ENCODE measurements at places on chromosomes 4 and X.

DNA sequence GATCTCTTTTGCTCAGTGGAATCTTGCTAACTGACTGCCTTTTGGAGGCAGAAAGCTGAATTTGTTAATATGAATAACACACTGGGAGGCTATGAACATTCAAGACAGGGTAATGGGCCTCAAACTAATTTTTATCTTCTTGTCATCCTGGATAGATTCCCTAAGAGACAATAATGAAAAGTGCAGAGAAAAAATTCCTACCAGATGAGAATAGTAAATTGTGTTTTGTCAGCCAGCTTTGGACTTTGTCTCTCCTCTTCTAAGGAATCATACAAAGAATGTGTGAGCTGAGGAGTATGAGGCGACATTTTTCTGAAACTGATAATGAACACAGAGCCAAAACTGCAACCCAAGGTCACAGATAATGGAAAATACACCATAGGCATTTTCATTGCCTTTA, 649.3 kb downstream of the IQCM start:
- DNase-seq, result no peak

- DNase-seq, result no peak
Observed at GRCh38 chr4:141645611-141646340, 9.4 kb downstream of the IL15 start.

DNA sequence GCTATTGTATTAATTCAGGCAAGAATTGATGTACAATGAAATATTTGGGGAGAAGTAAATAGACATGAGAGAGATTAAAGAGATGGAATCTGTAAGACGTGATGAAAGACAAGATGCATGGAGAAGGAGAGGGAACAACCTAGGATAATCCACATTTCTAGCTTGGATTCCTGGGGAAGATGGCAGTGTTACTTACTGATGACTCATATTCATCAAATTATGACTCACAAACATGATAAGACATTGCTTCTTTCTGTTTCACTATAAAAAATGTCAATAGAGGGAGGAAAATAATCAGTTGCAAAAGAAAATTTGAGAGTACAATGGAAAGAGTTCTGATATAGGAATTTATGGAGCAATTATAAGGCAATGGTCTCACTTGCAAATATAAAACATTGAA, 104.1 kb upstream of the BMP3 start:
- DNase-seq, result no peak

DNA sequence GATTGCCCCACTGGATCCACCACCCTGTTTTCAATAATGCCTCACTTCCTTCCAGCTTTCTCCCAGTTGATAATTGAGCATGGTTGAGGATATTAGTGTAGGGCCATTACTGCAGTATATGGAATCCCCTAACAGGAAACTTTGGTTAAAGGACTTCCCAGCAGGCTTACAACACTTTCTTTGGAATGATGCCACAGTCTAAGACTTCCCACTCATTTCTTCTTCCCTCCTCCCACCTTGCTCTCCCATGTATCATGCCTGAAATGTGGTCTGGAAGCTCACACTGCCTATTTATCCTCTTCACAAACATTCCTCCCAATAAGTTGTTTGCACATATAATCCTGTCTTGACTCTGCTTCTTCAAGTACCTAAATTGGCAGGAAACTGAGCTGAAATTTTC, 863.3 kb downstream of the CENPC start:
- no peak for DNase-seq

DNA sequence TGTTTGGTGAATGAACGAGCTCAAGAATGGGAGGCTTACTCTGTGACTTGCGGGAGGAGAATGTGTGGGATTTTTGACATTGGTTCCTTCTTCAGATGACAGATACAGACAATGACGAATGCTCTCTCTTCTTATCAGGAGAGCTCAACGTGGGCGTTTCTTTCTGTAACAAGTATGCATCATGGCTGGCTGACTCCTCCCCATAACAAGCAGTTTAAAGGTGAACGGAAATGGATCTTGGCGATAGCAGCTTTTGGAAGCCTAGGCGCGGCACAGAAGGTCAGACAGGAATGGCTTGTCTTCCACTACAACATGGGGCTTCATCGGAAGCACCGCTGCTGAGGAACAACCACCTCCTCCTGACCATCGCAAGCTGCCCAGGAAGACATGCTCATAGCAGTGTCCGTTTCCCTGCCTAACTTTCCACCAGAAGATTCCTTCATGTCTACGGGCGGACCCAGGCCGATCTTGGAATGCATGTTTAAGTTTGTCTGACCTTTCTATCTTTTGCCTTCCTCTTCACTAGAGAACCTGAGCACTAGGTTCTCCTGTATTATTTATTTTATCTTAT, 18.3 kb upstream of the ACSL1 start:
- DNase-seq, result no peak

DNA sequence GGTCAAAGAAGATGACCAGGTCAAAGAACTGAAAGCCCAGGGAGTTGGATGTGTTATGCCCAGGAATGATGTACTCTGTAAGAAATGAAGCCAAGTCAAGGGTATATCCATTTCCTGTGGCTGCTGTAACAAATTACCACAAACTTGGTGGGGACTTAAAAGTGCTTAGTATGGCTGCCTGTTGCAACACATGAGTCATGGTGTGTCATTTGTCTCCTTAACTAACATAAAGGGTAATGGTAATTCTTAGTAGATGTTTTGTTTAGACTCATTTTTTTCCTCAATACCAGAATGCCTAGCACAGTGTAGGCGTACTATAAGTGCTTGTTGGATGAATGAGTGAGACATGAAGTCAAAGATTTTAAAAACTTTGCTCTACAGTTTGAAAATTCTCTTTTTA, 45.7 kb downstream of the SYTL5 start:
- no peak for DNase-seq

DNA sequence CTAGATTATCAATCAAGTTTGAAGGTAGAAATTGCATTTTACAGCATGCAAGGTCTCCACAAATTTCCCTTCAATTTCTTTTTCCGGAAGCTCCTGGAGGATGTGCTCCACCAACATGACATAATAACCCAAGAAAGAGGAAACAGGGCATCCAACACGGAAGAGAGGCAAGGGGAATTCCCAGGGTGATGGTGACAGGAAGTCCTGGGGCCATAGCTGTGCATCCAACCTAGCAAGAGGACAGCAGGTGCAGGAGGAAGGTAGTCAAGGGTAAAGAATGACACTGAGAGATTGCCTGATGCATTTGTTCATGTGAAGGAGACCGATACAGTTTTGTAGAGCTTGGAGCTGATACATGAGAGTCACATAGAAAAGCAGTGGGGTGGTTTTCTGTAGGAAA, 115.7 kb upstream of the LSM6 start:
- DNase-seq, result no peak

- DNase-seq, result no peak
Observed at GRCh38 chr4:157372567-157372966, 152.0 kb downstream of the GRIA2 start.

DNA sequence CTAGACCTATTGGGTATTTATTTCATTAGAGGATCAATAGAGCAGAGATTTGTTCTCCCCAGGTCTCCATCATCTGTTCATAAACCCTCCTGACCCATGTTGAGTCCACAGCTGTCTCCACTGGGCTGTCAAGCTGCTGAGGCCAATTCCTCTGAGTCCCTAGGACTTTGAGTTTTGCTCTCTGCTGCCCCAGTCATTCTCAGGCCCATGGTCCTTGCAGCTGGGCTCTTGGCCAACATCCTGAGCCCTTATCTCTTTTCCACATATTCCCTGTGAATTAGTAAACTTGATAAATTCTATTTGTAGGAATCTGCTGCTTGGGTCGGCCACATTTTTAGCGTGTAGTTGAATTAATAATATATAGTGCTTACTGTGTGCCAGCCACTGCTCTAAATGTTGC, 41.9 kb downstream of the FHL1 start:
- DNase-seq, result no peak

- no peak for DNase-seq
Observed at GRCh38 chr4:121421594-121421993, 40.8 kb upstream of the QRFPR start.

DNA sequence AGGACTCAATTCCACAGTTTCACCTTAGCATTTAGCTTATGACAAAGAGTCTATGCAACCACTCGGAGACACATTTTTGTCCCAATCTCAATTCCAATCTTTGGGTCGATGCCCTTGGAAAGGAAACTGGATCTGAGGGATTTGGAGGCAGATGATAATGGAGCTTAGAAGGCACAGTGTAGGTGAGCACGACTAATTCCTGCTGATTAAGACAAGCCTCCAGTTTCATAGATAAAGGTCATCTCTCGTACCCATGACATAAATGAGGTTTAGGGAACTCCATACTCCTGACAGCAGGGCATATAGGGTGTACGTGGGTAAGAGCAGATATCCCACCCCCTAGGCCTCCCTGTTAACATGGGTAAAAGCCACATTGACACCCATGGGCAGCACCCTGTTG, 24.4 kb upstream of the ZNF718 start:
- no peak for DNase-seq

DNA sequence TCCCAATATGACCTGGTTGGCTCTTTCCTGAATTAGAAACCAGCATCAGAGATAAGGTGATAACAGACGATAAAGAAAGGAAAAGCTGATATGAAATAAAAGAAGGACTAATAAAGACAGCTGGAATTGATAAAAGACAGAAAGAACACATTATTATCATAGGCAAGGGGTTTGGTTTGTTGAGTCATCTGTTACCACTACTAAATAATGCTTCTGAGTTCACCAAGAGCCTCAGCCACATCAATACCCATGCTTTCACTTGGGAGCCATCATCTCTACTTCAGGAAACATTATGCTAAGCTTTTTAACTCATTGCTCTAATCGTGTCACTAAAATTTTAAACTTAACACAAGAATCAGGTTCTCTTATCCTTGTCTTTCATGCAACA, 27.6 kb downstream of the ANXA5 start:
- no peak for DNase-seq

DNA sequence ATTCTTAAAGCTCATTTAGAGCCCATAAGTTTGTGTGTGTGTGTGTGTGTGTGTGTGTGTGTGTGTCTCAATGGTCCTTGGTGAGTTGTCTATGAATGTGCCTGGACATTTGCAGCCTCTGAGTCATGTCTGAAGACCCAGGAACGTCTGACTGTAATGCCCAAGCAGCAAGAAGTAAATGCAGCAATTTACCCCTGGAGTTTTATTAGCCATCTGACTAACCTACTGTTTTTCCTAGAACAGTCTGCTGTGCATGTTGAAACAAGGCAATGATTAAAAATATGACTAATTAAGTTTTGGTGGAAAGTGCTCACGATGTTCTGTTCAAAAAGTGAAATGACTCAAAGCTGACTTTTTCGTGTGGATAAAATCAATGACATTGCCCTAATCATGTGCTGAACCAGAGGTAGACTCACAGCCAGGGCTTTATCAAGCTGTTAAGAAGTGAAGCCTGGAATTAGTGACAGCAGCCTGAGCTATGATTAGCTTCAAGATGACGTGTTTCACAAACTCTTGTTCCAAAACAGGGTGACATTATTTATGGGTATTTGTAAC, 201.6 kb downstream of the CPE start:
- DNase-seq, result no peak

GRCh38 chr4:47505666-47506065, 20.6 kb downstream of the ATP10D start:
- no peak for DNase-seq

GRCh38 chr4:67580577-67580976, 22.1 kb downstream of the STAP1 start:
- DNase-seq, result no peak

- no peak for DNase-seq
Observed at GRCh38 chr4:7237873-7238272, 45.5 kb downstream of the SORCS2 start.

GRCh38 chr4:38004062-38004461, 43.9 kb downstream of the PTTG2 start:
- DNase-seq, result no peak

DNA sequence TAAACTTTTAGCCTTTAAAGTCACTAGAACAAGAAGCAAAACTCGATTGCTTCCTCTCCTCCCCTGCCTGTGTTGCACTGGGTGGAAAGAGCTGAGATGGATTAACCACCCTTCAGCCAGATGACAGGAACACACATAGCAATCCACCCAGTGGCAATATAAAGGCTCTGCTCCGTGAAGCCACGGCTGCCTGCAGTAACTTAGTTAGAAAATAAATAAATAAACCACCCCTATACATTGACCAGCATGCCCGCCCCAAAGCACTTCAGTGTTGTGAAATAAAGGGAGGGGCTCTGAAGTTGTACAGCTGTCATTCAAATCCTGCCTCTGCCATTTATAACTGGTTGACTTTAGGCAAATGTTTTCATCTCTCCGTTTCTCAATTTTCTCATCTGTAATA, 217.1 kb upstream of the LDB2 start:
- DNase-seq, result no peak

GRCh38 chrX:17521871-17522693, 147.1 kb downstream of the NHS start:
- DNase-seq, result no peak

DNA sequence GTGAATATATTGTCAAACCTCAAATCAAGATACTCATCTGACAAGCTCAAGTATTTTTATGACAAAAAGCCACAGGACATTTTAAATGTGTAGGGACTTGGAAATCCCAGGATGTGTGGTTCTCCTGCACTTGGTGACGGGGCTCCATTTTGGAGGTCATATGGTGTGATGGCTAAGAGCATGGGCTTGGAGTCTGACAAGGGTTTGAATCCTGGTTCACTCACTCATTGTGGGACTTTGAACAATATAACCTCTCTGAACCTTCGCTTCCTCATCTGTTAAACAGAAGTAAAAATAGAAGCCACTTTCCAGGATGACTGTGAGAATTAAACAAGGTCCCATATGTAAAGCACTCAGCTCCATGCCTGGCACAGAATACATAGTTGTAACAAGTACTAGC, 99.6 kb downstream of the SMIM20 start:
- DNase-seq, result no peak

DNA sequence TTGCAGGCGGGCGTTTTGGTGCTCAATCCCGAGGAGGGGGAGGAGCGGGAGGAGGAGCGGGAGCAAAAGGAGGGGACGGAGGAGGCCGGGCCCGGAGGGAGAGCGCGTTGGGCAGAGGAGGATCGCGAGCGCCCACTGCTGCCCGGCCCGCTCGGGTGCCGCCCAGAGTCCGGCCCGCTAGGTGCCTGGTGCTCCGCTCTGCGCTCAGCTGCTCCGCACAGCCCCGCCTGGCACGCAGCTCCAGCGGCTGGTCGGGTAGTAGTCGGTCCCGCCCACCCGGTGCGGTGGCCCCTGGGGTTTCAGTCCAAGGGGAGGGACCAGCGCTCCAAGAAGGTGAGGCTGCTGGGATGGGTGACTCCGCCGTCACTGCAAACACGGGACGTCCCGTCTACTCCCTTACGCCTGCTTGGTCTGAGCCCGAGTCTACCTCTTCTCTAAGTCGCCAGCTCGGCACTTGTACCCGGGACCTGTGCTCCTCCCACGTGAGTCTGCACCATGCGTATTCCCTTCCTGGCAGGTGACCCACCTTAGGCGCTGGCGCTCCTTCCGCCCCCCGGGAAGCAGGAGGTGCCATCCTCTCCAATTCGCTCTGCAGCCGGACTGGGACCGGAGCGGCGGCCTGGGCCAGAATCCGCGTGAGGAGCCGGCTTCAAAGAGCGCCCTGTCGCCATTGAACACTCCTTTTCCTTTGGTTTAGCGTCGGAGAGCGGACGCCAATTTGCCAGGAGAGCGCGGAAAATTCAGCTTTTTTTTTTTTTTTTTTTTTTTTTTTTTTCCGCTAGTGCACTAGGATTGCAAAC, 405 bp upstream of the HS3ST1 start:
- no peak for DNase-seq
